ENCODE measurements at places on chromosomes 4 and X.
A peak's percentile ranks its signal among the peaks of the same experiment; 100 is the strongest.

DNA sequence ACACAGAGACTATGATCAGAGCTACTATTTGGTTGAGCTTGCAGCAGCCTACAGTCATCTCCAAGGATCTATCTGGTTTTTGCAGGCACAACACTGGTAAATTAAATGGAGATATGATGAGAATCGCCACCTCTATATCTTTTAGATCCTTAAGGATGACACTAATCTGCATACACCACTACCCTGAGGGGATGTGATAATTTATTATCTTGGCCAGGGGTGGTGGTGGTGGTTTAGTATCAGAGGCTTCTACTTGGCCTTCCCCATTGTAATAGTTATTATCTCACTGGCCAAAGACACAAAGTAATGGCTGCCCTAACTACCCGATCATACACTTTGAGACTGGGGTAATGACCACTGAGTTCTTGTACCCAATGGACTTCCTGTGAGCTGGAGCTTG is 21.2 kb downstream of the CCDC160 start:
- DNase-seq, result no peak

- DNase-seq, result peak; percentile 78
These were observed 83.6 kb downstream of the MXRA5 start for GRCh38 chrX:3262901-3263300.

DNA sequence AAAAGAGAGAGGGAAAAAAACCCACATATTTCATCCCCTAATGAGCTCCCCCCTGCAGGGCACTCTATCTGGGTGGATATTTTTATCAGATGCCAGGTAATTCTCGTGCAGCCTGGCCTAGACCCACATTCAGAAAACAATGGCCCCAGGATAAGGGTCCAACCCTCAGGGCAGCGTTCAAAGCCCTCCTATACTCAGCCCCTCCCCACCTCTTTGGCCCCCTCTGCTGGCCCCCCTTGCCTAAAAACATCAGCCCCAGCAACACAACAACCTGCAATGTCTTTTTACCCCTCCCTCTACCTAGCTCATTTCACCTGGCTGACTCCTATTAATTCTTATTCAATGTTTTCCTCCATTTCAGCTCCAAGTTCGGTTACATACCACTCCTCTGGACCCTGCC is 145.4 kb upstream of the MED14 start:
- no peak for DNase-seq

DNA sequence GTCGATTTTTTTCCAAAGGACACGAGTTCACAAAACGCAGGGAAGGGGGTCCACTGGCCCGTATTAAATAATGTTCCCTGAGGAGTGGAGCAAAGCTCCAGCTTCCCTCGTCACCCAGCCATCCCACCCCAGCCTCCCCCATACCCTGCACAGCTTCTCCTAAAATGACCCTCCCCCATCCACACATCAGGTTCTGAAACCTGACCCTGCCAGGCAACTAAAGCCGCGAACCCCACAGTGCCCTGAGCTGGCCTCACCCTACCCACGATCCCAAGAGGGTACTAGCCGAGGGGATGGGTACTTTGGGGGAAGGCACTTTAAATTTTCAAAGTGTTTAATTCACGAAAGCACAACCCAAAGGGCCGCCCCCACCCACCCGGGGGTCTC is 634 bp downstream of the APOO start:
- DNase-seq, result no peak

DNA sequence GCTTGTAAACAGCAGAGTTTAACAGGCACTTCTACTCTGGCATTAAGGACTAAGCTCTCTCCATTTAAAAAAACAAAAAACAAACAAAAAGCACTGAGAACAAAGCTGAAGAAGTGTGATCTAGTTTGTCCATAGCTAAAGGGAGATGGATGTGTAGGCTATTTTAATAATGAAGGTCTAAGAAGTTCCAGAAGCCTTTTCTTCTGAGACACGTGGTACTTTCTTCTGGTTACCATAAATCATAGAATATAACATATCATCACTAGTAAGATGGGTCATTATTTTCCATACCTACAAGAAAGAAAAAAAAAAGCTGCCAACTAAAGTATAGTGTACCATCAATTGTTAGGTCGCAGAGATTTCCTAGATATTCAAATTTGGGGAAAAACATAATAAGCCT is 722 bp upstream of the NBDY start:
- no peak for DNase-seq

DNA sequence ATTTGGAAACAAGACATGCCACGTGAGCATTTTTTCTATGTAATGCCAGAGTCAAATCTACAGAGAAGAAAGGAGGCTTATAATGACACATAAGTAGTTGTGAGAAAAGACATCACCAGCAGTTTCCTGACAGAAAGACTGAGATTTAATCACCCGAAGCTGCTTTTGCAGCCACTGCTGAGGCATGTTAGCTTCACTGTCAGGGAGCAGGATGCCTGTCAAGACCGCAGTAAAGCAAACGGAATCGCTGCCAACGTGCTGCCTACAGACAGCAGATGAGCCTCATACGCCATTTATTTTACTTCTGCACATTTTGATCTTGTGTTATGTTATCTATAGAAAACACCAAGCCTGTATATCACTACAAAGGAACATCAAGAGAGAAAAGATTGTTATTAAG is 68.7 kb upstream of the NDST3 start:
- DNase-seq, result no peak

GRCh38 chrX:115344885-115345614 is 55.5 kb downstream of the LUZP4 start:
- DNase-seq, result peak; percentile 86

GRCh38 chr4:123399627-123400358 is 3.2 kb downstream of the SPRY1 start:
- no peak for DNase-seq

GRCh38 chrX:78123190-78123589 is 16.3 kb downstream of the TAF9B start:
- DNase-seq, result no peak

DNA sequence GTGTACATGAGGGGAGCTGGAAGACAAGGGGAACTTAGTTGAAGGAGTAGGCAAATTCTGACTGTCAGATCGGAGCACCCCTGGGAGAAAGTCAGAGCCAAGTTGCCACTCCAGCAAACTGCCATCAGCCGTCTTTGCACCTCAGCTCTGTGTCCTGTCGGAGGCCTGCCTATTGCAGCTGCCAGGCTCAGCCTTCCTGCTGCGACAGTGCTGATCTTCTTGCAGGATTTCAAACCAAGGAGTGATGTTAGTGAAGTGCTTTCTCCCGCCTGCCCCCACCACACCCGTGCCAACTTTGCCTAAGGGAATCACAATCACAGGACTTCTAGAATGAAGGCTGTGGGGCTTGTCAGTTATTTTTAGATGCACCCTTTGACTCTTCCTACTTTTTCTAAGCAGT is 185.3 kb downstream of the KIT start:
- no peak for DNase-seq

DNA sequence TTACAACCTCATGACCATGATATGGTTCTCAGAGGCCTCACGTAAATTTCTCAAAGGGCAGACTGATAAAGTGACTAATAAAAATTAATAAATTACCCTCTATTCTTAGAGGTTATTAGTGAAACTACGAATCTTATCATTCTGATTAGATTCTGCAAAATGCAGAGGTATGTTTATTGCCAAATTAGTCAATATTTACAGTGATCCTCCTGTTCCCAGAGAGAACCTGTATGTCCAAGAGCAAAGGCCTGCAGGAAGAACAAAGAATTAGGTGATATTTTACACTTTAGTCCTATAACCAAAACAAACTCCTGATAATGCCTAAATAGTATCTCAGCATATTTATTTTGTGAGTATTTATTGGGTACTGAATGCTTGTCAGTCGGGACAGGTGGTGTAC is 58.1 kb downstream of the FAM13A start:
- no peak for DNase-seq

- no peak for DNase-seq
These were observed 49.3 kb downstream of the PAQR3 start for GRCh38 chr4:78889955-78890354.

All from GM04504 (cell line).